NCI-H2081 treated with DMSO at 0.1 percent for 48 hours (cell line): ENCODE measurements at places on chromosomes 1 and 21.

DNA sequence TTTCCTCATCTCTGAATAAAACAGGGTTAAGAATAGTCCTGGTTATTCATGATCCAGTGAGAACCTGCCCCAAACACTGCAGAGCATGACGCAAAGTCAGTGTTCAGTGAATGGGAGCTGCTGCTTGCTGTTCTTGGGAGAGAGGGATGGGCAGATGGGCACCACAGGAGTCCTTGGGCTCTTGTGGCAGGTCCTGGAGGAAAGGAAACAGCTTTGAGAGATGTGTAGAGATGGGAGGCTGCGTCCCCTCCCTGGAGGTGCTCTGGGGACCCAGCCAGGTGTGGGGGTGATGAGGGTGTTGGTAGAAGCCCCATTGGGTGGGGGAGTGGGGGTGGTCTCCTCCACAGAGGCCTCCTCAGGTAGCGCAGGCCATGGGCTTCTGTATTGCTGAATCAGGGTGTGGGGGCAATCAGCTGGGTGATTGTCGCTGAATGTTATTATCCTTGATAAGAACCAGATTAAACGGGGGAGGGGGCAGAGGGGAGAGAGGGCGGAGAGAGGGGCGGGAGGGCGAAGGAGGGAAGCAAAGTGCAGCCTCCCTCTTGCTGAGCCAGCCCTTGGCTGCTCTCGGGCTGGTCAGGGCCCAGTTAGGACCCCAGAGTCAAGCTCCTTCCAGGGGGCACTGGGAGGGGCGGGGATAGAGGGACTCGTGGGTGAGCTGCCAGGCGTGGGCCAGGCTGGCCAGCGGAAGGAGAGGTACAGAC, 22.9 kb upstream of the CASZ1 start:
- DNase-seq: no peak

- DNase-seq: no peak
Observed at GRCh38 chr1:10827377-10828333, 31.2 kb upstream of the CASZ1 start.

- DNase-seq: no peak
Observed at GRCh38 chr21:26777166-26777565, 68.0 kb downstream of the ADAMTS1 start.

- DNase-seq: no peak
Observed at GRCh38 chr1:25820247-25821111, 725 bp downstream of the MTFR1L start.

GRCh38 chr1:43381612-43382011, 8.0 kb downstream of the MED8 start:
- no peak for DNase-seq

DNA sequence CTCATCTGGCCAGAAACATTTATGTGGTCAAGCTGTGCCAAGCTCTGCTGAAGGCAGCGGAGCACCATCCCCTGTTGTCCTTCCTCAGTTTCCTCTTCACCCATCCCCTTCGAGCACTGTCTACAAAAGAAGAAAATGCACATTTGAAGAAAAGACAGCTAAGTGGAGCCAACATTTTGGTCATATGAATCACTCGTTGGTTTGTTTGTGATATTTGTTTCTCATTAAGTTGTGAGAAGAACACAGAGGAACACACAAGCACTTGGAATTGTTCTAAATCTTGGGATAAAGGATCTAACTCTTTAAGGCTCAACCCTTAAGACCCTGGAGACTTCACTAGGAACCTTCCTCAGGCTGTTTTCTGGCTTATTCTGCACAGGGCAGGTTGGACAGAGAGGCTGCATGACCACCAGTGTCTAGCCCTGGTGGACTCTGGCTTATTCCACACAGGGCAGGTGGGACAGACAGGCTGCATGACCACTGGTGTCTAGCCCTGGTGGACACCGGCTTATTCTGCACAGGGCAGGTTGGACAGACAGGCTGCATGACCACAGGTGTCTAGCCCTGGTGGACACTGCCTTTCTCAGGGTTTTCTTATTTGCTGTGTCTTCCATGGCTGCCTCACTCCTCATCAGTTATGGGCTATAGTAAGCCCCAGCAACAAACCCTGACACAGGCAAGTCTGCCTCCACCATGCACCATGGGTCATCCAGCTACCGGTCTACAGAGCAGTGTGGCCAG, 35.3 kb upstream of the COL6A2 start:
- no peak for DNase-seq

DNA sequence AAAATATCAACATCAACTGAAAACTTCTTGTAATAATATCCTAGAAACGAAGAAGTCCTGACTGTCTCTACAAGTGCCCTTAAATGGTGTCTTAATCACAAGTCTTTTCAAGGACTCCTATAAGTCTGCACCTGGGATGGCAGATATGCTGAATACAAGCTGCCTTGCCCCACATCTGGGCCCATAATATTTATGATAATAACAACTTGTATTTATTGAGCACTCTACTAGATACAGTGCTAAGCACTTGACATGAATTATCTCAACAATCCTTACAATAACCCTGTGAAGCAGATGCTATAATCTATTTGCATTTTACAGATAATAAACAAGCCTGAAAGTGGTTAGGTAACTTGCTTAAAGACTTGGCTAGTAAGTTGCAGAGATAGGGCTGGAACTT, 78.0 kb upstream of the ZNF648 start:
- no peak for DNase-seq

GRCh38 chr21:38499296-38499695, 1.0 kb upstream of the ERG start:
- no peak for DNase-seq

GRCh38 chr1:193520472-193520871, 334.1 kb upstream of the B3GALT2 start:
- no peak for DNase-seq

- no peak for DNase-seq
Observed at GRCh38 chr1:57544345-57544744, 120.5 kb upstream of the DAB1 start.

DNA sequence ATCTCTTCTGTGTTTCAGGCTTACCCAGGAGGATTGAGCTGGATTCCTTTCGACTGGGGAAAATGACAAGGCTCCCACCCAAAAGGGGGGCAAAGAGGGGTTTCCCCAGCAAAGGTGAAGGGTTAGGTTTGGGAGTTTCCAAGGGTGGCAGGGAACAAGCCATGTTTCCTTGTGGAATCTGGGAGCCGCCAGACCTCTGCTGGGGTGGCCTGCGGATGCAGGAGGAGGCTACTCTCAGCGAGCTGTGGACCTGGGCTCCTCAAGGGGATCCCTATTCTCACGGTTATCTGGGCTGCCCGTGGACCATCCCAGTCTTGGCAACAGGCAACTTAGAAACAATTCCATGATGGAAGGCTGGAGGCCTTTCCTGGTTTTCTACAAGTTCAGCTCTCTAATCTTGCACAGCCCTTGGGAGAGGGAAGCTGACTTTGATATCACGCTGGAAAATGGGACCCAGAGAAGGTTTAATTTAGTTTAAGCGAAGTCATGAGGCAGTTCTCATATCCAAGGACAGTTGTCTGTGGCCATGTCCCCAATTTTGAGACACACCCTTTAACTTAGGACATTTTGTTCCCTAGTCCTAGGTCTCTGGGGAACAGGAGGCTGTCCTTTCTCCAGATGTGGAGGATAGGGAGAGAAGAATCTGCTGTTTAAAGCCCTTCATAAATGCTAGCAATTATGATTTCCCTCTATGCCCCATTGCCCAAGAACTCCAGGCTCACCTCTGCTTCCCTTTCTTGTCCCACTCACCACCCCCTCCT, 24.7 kb upstream of the STUM start:
- no peak for DNase-seq

- DNase-seq: no peak
Observed at GRCh38 chr1:225631021-225631663, 21.8 kb downstream of the ENAH start.

- no peak for DNase-seq
Observed at GRCh38 chr21:44405948-44406872, 49.1 kb upstream of the LRRC3 start.

DNA sequence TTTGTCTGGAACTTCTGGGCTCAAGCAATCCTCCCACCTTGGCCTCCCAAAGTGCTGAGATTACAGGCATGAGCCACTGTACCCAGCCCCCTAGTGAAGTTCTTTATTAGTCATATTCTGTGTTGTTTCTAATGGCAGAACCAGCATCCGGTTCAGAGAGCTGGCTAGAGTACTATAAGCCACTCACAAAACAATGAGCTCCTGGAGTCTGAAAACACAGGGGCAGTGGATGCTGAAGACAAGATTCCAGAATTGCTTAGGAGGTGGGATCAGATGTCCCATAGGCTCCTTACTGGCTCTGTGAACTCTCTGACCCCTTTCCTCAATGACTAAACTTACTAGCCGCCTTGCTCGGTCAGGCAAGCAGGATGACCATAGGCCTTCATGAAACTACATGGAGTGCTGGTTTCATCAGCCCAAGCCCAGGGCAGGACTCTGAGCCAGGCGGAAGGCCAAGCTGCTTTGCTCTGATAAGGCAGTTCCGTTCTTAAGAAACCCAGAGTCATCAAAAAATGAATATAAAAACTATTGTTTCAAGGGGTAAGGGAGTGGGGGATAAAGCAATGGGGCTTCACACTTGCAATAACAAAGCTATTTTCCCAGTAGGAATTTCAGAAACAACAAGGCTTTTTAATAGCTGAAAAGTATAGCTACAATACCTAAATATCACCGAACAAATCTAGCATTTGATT, 8.1 kb downstream of the MTHFR start:
- no peak for DNase-seq

- DNase-seq: no peak
Observed at GRCh38 chr1:204295671-204296070, 64.1 kb downstream of the PLEKHA6 start.

DNA sequence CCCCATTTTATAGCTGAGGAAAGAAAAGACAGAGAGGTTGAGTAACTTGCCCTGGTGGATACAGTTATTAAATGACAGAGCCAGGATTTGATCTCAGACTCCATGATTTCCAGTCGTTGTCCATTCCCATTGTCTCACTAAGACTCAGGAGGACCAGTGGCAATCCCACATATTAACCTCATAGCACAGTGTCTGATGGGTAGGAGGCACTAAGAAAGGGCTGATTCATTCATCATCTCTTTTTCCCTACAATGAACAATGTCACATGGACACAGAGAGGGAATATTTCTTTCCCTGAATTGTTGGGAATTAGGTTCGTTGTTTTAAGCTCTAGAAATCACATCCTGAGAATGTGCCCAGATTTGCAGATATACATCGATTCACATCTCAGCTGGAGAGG, 99.9 kb downstream of the PBX1 start:
- DNase-seq: no peak

GRCh38 chr1:59645893-59646292, 168.9 kb upstream of the HOOK1 start:
- no peak for DNase-seq

DNA sequence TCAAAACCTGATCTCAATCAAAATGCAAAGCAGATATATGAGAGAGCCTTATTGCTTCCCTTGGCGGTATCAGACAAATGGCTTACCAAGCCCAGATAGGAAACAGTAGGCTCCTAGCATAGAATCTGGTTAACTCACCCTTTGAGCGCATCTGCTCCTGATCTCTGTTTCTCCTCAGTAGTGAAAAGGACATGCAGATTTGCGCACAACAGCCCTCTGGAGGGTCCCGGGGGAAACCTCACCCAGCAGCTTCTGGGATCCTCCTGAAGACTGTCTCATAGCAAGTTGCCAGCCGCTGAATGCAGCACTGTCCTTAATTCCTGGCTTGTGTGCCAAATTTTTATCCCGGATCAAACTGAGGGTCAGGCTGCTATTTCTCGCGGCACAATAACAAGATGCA, 192.2 kb downstream of the FASLG start:
- no peak for DNase-seq

DNA sequence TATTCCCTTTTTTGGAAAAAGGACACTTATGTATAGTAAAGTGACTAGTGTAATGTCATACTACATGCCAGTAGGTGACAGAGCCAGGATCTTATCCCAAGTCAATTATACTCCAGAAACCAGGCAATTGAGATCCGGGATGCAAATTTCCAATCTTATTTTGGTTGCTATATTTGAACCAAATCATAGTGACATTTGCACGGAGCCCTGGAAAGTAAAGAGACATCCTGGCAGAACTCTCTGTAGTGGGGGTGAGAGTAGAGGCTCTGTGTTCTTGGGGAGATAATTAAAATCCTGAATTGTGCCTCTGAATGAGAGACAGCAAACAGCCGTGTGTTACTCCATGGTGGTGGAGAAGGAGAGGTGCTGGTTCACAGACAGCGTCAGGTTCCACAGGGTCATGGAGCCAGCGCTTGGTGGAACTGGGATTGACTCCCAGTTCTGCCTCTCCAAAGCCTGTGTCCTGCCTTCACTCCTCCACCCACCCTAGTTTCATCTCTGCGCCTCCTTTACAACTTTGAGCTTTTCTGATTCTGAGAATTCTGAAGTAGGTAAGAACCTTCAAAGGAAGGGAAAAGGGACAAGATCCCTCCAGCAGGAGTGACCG, 432.3 kb downstream of the PTPRU start:
- no peak for DNase-seq

DNA sequence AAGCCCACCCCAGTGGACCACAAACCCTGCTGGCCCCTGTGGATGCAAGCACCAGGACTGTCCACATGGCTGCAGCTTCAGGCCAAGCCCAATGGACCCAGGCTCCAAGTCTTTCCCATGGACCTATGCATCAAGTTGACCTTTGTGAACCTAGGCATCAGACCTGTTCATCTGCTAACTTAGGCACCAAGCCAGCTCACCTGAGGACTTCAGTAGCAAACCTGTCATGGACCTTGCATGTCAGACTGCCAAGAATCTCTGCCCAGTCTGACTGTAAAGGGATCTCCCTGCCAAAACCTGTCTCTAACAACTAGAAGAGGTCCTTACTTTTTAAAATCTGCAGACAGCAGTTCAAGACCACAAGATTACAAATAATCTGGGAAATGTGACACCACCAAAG, 37.8 kb downstream of the FMO3 start:
- DNase-seq: no peak

DNA sequence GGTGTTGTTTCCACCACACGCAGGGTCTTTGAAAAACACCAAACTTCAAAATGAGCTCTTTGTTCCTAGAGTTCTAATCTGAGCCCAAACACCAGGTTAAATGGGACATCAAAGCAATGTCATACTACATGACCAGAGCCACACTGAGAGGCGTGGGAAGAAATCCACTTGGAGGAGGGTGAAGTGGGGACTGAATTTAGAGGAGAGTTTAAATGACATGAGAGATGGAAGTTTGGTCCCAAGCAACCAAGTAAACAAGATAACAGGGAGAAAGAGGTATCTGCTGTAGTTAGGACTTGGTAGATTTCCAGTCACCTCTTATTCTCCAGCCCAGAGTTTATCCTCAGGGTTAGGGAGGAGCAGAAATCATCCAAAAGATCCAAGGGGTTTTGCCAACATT, 290.9 kb upstream of the FAM78B start:
- DNase-seq: no peak

GRCh38 chr1:5745800-5746610, 246.2 kb downstream of the NPHP4 start:
- peak; percentile 6 for DNase-seq

- no peak for DNase-seq
Observed at GRCh38 chr21:39218082-39218409, 34.8 kb upstream of the PSMG1 start.

DNA sequence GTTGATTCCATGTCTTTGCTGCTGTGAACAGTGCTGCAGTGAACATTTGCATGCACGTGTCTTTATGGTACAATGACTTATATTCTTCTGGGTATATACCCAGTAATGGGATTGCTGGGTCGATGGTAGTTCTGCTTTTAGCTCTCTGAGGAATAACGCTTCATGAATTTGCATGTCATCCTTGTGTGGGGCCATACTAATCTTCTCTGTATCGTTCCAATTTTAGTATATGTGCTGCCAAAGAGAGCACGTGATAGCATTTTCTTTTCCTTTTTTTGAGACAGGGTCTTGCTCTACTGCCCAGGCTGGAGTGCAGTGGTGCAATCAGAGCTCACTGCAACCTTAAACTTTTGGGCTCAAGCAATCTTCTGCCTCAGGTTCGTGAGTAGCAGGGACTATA, 24.9 kb upstream of the MAP1LC3C start:
- DNase-seq: no peak

- DNase-seq: no peak
Observed at GRCh38 chr1:56457756-56458375, 121.5 kb downstream of the PLPP3 start.
